ENCODE measurements at places on chromosomes 2 and 18. TPM values are rescaled to one million over a fixed set of nuclear protein-coding genes. Genes with fewer than 3 reads are reported as not detected.

ANKRD53 gene
- total RNA-seq: 2.2 TPM

CRYGC gene
- not detected for total RNA-seq

SLC9A2 gene
- total RNA-seq: not detected

EMX1 gene
- total RNA-seq: not detected

CD302 gene
- total RNA-seq: 47.1 TPM

RESP18 gene
- total RNA-seq: not detected

LIMS3 gene
- total RNA-seq: 3.7 TPM

LHCGR gene
- total RNA-seq: 12.4 TPM

GPBAR1 gene
- total RNA-seq: 0.94 TPM

TMEFF2 gene
- total RNA-seq: not detected

SAG gene
- total RNA-seq: not detected

FOXI3 gene
- total RNA-seq: not detected

FKBP1B gene
- total RNA-seq: 11.1 TPM

ANKRD62 gene
- not detected for total RNA-seq

MFSD2B gene
- 0.67 TPM for total RNA-seq

UGT1A3 gene
- not detected for total RNA-seq

TXNDC9 gene
- total RNA-seq: 22.2 TPM

RFTN2 gene
- total RNA-seq: 47.7 TPM

Measured in sciatic nerve (tissue), 2 donors.